Suppressor macrophage (primary cell): ENCODE measurements at places on chromosomes 7 and 10.

DNA sequence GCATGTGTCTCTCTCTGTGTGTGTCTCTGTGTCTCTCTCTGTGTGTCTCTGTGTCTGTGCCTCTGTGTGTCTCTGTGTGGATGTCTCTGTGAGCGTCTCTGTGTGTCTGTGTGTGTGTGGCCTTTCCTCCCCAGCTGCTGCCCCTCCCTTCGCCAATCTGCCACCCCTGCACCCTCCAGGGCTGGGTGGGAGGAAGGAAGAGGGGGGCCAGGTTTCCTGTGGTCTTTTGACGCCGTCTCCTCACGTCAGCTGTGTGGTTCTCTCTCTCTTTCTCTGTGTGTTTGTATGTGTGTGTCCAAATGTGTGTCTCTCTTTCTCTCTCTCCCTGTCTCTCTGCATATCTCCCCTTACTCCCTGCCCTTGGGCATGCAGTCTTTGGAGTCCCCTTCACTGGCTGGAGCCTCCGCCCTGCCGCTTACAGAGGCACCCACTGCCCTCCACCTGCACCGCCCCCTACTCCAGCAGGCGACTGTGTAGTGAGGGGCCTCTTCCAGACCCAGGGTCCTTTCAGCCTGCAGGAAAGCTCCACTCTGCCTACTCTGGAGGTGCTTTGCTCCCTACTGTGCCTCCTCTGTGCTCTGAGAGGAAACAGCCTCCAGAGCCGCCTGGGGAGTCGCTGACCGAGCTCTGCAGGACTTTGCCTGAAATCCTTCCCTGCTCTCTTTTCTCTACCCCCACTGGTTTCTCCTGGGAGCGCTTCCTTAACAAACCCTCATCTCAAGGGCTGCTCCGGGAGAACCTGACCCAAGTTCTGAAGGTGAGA, 44.2 kb upstream of the C10orf71 start:
- no peak for DNase-seq

- DNase-seq: no peak
These were observed 39.6 kb downstream of the DYNC1I1 start for GRCh38 chr7:95811846-95812445.

DNA sequence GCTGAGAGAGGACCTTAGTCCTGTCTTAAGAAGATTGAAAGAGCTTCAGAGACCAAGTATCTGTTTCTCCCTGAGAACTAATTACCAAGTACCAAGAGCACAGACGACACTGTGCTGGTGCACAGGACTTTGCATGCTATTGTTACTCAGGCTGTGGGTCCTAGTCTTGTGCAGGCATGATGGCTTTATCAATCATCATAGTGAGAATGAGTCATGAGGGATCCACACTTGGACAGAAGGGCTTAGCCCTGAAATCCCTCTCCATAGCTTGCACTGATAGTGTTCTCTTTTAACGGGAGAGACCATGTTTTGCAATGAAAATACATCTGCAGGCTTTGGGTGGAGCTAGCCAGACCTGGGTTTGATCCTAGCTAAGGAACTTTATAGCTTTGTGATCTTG, 93.3 kb downstream of the SORCS3 start:
- DNase-seq: no peak

GRCh38 chr10:125768219-125768855, 7.3 kb downstream of the MMP21 start:
- DNase-seq: no peak

- peak; percentile 36 for DNase-seq
These were observed 28.5 kb downstream of the GSDME start for GRCh38 chr7:24728503-24729364.

DNA sequence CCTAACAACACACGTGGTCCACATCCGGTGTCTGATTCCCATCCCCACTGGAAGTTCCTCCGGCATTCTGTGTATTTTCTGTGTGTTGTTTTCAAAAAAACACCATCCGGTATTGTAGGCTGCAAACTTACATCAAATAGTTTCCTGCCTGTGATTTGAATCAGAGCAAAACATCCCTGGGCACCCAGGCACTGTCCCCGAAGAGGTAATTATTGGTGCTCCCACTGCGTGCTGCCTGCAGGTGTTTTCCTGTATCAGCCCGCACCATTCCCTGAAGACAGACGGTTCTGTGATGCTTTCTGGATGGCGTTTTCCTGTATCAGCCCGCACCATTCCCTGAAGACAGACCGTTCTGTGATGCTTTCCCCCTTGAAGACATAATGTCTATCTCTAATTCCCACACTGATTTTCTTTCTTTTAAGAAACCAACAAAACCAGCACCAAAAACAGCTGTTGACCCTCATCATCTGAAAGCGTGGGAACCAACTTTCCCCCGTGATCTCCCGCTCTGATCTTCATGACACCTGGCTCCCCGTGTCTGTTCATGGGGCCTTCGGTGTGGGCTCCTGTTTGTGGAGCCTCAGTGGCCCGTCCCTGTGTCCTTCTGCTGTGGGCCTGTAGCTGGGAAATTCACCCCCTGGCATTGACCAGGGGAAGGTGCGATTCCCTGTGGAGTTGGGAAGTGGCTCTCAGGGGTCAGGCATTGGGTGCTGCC, 205.3 kb downstream of the ADARB2 start:
- no peak for DNase-seq

DNA sequence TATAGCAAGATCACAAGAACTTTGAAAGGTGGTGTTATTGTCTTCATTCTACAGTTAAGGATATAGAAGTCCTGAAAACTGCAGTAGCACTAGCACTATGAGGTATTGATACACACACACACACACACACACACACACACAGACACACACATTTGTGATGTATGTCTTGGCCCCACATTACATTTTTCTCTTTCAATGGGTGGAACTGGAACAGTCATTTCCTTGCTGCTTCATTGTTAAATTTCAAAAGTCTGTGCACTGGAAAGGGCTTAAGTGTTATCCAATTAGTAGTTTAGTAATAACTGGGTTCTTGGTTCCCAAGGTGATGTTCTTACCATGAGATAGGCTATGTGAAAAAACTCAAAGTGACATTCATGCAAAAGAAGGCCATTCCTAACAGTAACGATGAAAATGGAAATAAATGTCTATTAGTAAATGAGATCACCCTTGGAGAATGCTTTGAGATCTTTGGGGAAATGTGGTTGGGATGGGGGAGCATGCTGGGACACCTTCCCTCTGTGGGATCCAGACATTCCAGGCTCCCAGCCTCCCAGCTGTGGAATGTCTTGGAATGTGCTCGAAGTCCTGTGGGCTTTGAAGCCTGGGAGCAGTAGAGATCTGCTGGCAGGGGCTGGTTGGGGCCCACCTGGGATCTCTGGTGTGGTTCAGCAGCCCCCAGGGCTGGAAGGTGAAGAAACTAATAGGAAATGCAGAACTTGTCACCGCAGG, 37.4 kb upstream of the CALD1 start:
- no peak for DNase-seq

GRCh38 chr7:76358011-76358480, 745 bp downstream of the YWHAG start:
- DNase-seq: peak; percentile 84

GRCh38 chr10:119267384-119267783, 60.0 kb downstream of the GRK5 start:
- DNase-seq: no peak

DNA sequence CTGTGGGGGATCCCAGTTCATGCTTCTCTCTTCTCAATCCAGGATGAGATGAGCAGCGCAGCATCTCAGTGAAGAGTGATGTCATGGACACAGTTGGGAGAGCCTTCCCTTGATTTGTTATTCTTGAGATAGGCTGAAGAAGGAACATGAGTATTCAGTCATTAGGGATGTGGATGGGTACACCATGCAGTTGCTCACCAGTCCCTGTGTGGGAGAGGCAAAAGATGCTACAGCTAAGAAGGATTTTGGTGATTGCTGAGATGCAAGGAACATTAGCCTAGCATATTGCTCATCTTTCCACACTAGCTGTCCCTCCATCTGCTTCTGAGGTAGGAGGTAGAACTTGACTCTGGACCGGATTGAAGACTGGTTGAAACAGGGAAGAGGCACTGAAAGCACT, 179.6 kb downstream of the GALNT17 start:
- DNase-seq: no peak

GRCh38 chr7:33961948-33962347, 56.6 kb downstream of the BMPER start:
- DNase-seq: no peak

DNA sequence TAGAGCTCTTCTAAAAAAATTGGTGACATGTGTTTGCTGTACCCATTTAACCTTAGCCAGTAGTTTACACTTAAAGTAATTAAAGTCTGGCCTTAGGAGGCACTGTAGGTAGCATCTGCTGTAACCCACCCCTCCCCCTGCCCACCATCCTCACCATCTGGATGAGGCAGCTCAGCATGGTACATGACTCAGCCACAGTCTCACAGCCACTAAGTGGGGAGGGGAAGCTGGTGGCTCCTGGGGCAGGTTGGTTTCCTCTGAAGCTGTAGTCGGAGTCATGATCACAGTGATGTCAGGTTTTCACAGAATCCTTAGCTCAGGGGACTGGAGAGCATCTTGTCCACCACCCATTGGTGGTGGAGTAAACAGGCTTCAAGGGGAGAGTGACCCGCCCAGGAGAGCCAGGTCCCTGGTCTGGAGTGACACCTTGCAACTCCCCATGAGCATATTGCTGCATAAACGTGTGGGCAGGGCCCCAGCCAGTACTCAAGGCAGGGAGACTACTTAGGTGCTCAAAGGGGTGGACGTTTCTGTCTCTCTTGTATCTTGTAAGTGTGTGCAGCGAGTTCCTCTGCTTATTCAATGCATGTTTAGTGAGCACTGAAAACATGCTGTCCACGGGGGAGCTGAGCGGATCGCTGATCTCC, 125.9 kb downstream of the GRK5 start:
- DNase-seq: peak; percentile 24

DNA sequence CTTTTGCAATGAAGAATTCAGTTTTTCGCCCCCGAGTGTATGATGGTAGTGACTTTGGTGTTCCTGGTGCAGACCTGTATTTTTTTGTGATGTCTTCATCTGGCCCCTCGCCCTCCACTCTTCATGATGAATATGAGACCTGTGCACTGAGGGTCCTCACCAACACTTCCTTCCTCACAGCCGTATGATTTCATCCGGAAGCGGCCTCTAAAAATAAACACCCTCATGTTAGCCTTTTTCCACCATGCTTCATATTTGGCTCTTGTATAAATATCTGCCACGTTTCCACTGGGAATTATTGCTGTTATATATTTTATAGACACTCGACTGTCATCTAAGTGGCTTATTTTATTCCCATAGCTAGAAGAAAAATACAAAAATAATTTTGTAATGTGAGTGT, 160.4 kb downstream of the MGMT start:
- DNase-seq: no peak

DNA sequence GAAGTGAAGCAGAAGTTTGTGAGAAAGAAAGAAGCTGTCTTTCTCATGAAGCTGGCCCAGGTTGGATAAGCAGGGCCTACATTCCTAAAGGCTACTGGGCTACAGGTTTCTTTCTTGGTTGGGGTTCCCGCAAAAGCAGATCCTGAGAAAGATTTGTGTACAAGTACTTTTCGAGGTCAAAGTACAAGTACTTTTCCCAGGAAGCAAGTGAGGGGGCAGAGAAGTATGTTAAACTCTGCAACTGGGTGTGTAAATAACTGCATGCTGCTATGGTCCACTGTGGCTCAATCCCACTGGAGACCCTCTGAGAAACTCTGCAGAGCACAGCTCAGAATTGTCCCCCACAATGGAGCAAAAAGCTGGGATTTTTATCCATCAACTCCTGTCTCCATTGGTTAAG, 28.7 kb downstream of the LSM5 start:
- no peak for DNase-seq

DNA sequence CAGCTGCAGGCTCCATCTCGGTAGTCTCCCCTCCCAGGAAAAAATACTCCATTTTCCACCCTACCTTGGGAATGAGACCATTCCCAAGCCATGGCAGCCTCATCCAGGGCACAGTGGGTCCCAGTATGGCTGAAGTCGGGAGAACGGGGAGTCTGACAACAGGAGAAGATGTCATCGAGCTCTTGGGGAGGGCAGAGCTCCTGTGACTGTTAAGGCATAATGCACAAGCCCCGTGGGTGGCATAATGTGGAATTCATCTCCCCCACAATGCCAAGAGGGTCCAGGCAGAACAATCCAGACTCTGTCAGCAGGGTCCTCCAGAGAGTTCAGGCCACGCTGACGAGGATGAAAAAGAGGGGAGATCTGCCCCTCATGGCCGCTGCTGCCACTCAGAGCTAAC, 279.4 kb downstream of the PLXNA4 start:
- DNase-seq: no peak

DNA sequence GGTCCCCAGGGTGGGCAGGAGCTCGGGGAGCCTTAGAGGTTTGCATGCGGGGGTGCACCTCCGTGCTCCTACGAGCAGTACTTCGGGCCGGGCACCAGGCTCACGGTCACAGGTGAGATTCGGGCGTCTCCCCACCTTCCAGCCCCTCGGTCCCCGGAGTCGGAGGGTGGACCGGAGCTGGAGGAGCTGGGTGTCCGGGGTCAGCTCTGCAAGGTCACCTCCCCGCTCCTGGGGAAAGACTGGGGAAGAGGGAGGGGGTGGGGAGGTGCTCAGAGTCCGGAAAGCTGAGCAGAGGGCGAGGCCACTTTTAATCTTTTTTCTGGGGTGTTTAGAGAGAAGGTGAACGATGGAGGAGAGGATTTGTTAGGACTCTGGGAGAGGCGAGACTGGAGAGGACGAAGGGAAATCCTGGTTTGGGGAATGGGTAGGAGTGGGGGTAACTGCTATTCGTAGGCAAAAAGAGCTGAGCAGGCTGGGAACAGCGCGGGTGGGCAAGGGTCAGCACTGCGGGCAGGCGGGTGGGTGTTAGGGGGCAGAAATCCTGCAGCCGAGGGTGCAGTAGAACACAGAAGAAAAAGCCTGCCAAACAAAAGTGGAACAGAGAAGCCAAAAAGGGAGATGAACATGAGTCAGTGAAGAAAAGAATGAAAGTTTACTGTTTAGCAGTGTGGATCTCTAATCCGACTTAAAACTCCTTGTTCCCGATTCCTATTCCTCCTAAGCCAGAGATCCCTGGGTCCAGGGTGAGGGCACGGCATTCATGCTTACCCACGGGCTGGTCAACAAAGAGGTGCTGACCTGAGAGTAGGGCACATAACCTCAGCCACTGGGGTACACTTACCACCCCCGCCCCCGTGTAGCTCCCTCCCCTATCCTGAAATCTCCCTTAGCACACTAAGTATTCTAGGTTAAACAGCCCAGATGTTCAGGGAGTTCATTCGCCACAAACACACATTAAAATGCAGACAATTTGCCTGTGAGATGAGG, 26.9 kb downstream of the PRSS2 start:
- DNase-seq: no peak

DNA sequence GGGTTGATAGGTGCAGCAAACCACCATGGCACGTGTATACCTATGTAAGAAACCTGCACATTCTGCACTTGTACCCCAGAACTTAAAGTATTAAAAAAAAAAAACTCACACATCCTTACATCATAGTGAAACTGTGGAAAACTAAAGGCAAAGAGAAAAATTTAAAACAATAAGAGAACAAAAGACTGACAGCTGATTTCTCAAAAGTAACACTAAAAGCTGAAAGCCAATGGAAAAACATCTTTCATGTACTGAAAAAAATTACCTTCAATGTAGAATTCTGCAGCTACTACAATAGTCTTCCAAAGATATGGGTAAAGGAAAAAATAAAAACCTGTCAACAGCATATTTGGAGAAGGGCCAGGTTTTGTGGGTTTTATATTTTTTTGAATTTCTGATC, 729.1 kb upstream of the NRP1 start:
- no peak for DNase-seq
